Mesangial cell (primary cell): ENCODE measurements at places on chromosomes 1 and 21. TPM values are rescaled to one million over a fixed set of nuclear protein-coding genes. Genes with fewer than 3 reads are reported as not detected.

The HSPA13 gene
- 24.5 and 34.7 TPM in 2 replicates for total RNA-seq

The CACNA1S gene
- total RNA-seq: not detected in 2 replicates

The OR2C3 gene
- total RNA-seq: under 0.01 TPM in 1 of 2 replicates, not detected in the other

The DVL1 gene
- total RNA-seq: 78.8 and 134 TPM in 2 replicates

The KCNN3 gene
- total RNA-seq: under 0.01 TPM in 2 replicates

The NBPF11 gene
- total RNA-seq: 2.0 and 5.5 TPM in 2 replicates

The REN gene
- total RNA-seq: 0.13 TPM in 1 of 2 replicates, not detected in the other

The CD1B gene
- total RNA-seq: not detected in 2 replicates

The C1orf53 gene
- 5.5 and 6.7 TPM in 2 replicates for total RNA-seq

The CRABP2 gene
- total RNA-seq: 2.1 and 19.6 TPM in 2 replicates

The XCL2 gene
- not detected in 2 replicates for total RNA-seq

The TRIM58 gene
- 4.1 and 4.4 TPM in 2 replicates for total RNA-seq

The AKR1A1 gene
- 108 and 123 TPM in 2 replicates for total RNA-seq

The CLEC20A gene
- 0.13 and 0.33 TPM in 2 replicates for total RNA-seq

The DCDC2B gene
- not detected in 2 replicates for total RNA-seq

The GRIK3 gene
- total RNA-seq: not detected in 2 replicates

The ANKRD65 gene
- total RNA-seq: 0.76 and 1.5 TPM in 2 replicates

The COX20 gene
- total RNA-seq: 11.4 and 11.7 TPM in 2 replicates

The TMEM52 gene
- total RNA-seq: 1.1 and 3.1 TPM in 2 replicates

The HCRTR1 gene
- total RNA-seq: not detected in 2 replicates

The CTSE gene
- total RNA-seq: 0.13 TPM in 1 of 2 replicates, not detected in the other

The KIF26B gene
- 2.6 and 17.5 TPM in 2 replicates for total RNA-seq

The ANGPTL7 gene
- 0.25 TPM in 1 of 2 replicates, not detected in the other for total RNA-seq

The CAMK2N1 gene
- total RNA-seq: 6.4 and 14.1 TPM in 2 replicates

The PLA2G2C gene
- not detected in 2 replicates for total RNA-seq

The NR5A2 gene
- total RNA-seq: not detected in 2 replicates

The OR10Z1 gene
- total RNA-seq: not detected in 2 replicates

The CBR3 gene
- 2.0 and 9.6 TPM in 2 replicates for total RNA-seq

The DMRTA2 gene
- total RNA-seq: not detected in 2 replicates

The ZNF593OS gene
- total RNA-seq: 0.13 TPM in 1 of 2 replicates, not detected in the other

The KCNA3 gene
- not detected in 2 replicates for total RNA-seq

The CTSS gene
- under 0.01 and 0.33 TPM in 2 replicates for total RNA-seq

The PPT1 gene
- total RNA-seq: 64.0 and 71.1 TPM in 2 replicates

The FYB2 gene
- total RNA-seq: not detected in 2 replicates

The ZNF648 gene
- not detected in 2 replicates for total RNA-seq

The EDARADD gene
- total RNA-seq: 1.5 and 2.4 TPM in 2 replicates
